Right ventricle myocardium superior (tissue), 1 donor: ENCODE measurements at places on chromosomes 7 and 10. TPM values are rescaled to one million over a fixed set of nuclear protein-coding genes. Genes with fewer than 3 reads are reported as not detected.

GRCh38 chr10:55495555-55495954 lies 694.5 kb upstream of the PCDH15 start:
- DNase-seq: no peak

ITPRID1 gene
- not detected for total RNA-seq

GRCh38 chr7:116730097-116731022 lies 58.4 kb downstream of the MET start:
- no peak for DNase-seq

FKBP6 gene
- not detected for total RNA-seq

PKD2L1 gene
- total RNA-seq: not detected

DNA sequence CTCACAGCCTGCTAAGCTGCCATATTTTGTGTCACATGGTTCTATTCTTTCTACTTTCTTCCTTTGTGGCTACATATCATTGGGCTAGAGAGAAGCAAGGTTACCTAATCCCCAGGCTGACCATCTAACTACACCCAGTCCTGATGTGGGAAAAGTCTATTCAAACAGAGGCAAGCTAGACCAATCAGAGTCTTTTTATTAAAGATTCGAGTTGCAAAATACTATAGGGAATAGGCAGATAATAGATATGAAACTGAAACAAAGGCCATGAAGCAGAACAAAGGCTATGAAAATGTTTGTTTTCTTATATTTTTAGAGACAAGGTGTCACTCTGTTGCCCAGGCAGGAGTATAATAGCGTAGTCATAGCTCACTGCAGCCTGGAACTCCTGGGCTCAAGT lies 36.7 kb downstream of the MTERF1 start:
- DNase-seq: no peak

HHEX gene
- total RNA-seq: 2.6 TPM

- no peak for DNase-seq
These were observed 105.9 kb downstream of the GPR26 start for GRCh38 chr10:123771877-123772644.

DNA sequence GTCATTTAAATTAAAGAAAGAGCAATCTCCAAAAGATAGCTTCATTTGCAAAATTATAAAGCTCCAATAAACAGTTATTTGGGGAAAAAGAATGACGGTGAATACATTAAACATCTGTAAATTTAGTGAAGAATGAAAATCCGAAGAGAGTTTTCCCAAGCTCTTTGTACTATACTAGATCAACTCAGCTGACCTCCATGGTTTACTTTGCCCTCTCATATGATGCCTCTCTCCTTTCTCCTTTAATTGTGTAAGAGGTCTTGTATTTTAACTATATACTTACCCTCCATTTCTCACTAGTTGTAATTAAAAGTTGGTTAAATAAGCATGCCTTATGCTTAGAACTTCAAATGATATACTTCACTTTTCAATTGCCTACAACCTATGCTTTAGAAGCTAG lies 125.8 kb downstream of the CACNA2D1 start:
- DNase-seq: no peak

GRCh38 chr7:17121671-17122070 lies 176.8 kb upstream of the AHR start:
- no peak for DNase-seq

A1CF gene
- total RNA-seq: 0.16 TPM

LMTK2 gene
- 20.3 TPM for total RNA-seq
